ENCODE measurements at places on chromosomes 7 and 10.

DNA sequence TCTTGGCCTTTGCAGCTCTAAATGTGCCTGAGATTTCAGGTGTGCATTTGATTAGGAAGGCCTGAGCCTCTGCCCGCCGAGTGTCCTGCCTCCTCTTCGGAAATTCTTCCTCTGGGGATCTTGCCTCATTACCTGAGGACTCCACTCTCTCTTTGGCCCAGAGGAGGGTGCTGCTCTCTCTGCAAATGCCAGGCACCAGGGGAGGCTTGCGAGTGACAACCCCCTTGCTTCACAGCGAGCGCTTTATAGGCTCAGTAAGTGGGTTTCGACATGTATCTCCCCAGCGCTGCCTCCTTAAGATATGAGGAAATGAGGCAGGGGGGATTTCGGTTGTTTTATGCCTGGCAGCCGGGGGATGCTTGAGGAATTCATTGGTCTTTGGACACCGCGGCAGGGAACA lies 423.9 kb downstream of the GLRX3 start:
- no peak for DNase-seq

- no peak for DNase-seq
These were observed 42.9 kb downstream of the CD36 start for GRCh38 chr7:80681272-80681885.

DNA sequence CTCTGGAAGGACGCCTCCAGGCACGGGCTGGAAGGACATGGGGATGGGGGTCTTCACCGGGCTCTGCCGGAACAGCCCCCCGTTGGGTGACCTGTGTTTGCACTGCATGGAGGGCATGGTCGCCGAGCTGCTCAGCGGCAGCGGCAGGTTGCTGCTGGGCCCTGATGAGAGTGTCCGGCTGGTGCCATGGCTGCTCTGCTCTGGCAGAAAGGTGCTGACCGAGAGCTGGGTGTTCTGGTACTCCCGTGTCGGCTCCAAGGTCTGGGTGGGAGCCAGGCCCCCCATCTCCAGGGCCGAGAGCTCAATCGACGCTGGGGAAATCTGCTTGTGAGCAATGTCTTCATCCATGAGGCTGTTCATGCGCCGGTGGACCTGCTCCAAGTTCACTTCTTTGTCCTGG lies 764.3 kb downstream of the GRID1 start:
- no peak for DNase-seq

DNA sequence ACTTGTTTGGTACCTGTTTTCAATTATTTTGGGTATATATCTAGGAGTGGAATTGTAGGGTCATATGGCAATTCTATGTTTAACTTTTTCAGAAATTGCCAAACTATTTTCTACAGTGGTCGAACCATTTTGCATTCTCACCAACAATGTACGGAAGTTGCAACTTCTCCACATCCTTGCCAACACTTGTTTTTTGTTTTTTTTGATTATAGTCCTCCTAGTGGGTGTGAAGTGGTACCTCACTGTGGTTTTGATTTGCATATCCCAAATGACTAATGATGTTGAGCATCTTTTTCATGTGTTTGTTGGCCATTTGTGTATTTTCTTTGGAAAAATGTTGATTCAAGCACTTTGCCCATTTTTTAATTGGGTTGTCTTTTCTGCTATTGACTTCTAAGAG lies 122.1 kb downstream of the RPS24 start:
- no peak for DNase-seq

DNA sequence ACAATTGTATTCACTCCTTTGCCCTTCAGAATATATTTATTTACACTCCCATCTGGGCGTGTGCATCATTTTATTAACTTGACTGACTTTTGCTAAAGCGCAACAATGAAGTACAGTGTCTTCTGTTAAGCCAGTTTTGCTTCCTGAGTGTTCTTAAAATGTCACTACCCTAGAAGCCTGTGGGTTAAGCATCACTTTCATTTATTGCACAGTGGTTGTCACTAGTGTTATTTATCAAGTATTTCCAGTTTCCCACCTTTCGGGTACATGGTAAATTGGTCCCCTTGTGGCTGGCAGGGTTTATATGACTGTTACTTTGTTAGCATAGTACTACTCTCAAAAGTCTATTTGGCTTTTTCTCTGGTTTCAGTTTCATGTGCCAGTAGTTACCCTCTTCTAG lies 3.3 kb downstream of the HILPDA start:
- no peak for DNase-seq

- no peak for DNase-seq
These were observed 576 bp upstream of the CSGALNACT2 start for GRCh38 chr10:43137717-43138020.

GRCh38 chr7:76507723-76508406 lies 2.5 kb upstream of the UPK3B start:
- no peak for DNase-seq

DNA sequence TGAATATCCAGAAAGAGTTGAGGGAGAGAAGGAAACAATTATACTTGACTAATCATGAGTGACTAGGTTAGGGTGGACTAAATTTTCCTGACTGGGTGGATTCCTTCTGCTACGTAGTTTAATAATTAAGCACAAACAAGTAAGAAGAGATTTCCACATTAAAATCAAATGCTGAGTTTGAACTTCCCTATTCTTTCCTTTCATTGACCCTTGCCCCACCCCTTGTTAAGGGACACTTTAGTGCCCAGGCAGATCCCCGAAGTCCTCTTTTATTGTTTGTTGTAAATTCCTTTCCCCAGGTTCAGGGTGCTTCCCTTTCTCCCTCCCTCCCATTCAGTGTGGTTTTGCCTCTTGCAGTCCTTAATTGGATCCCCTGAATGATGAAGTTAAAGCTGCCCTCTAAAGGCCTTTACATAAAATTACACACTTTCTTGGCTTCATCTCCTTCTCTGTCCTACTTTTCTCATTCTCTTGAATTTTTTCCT lies 8.8 kb upstream of the SPAM1 start:
- no peak for DNase-seq

DNA sequence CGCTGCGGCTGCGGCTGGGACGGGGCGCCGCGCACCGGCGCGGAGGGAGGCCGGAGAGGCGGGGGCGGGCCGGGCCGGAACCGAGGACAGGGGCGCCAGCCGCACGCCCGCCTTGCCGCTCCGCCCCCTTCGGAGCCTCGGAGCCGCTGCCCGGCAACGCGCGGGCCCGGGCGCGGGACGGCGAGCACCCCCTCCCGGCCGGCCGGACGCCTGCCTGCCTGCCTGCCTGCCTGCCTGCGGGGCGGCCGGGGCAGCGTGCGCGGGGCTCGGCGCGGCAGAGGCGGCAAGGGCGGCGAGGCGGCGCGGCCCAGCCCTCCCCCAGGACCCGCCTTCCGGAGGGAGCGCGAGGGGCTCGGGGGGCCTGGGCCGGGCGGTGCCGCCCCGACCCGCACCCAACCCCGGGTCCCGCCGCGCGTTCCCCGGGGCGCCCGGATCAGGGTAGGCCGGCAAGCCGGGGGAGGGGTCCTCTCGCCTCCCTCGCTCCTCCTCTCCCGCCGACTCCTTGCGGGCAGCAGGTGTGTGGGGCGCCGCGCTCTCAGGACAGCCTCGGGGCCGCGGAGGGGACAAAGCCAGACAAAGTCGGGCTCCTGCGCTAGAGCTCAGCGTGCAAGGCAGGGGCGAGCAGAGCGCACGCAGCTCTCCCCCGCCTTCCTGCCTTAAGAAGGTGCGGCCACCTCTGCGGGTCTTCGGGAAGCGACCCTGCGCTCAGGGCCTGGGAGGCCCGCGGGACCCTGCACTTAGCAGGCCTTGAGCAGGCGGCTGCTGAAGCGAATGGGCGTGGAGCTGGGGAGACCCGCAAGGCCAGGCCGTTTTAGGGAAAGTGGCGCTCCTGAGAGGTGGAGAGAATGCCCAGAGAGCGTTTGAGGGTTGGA lies at the start of gene KIAA1549:
Gene KIAA1549 (minus strand): TSS at position 58 of the 872 bp plus-strand sequence. CDS start 120 bp downstream, outside the sequence.
- DNase-seq, result no peak

DNA sequence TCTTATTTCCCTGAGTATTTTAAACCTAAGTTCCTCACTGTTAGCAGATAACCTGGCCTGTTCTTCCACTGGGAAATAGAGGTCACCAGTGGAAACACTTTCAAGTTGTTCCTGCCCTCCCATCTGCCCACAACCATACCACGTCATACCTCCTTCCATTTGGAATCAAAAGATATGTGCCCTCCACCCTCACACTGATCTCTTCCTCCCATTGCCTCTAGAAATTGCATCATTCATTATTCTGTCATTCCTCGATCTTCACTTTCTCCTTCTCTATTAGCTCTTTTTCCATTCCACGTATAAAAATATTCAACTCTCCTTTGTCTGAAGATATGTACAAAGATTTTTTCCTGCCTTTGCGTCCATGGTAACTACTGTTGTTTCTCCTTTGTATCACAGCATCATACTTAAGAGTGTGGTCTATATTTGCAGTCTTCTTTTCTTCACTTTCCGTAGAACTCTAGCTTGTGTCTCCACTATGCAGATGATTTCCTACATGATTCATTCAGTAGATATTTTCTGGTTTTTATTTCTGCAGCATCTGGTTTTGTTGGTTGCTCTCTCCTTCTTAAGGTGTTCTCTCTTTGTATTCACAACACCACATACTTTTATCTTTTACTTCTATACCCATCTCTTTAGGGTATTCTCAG lies 312.3 kb downstream of the REEP3 start:
- DNase-seq, result no peak

DNA sequence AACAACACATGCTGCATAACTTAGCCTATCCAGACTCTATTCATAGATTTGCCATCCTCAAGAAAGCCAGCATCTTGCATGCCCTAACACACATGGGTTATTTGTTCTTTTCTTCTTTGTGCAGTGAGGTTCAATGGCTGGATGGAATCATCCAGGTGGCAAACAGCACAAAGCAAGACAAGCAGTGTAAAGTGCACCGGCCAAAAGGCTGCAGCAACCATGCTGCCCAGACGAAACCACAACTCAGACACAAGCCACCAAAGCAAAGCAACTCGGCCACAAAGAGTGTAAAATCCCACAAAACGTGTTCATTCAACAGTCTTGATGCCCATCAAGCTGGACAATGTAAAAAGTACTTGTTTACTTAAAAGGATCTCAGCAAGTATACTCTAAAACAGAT lies 76.9 kb downstream of the PIP4K2A start:
- no peak for DNase-seq

GRCh38 chr10:88008866-88009470 lies 145.5 kb downstream of the PTEN start:
- no peak for DNase-seq

DNA sequence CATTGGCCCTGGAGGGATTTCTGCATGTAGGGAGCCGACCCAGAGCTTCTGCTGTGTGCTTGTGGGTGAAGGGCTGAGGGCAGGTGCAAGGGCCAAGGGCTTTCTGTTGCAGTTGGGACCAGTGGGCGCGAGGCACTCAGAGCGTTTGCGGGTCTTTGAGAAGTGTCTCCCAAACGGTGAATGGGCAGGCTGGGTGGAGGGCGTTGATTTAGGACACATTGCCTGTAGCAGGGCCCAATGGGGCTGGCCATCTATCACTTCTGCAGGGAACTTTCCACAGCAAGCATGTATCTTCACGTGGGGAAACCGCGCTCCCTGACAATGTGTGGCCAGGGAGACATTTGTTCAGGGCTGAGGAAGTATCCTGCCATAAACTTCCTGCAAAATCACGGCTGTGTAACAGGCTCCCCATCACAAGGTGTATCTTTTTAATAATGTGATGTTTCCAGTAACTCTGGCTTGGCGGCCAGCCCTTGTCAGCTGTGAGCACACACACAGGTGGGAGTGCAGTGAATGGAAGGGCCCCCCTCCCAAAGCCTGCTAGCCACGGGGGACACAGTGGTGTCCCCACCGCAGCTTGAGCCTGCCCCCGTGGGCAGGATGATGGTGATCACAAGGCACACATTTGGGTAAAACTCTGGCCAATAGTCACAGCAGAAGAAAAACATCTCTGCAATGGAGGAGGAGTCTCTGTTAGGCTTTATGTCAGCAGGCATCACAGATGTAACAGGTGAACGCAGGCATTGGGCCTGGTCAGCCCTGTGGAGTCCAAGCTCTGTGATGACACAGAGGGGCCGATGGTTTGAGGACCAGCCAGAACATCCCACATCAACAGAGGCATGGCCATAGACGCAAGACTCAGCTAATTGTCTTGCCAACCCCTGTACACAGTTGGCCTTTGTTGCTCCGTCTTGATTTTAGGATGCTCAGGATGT lies 84.3 kb downstream of the GLRX3 start:
- no peak for DNase-seq

DNA sequence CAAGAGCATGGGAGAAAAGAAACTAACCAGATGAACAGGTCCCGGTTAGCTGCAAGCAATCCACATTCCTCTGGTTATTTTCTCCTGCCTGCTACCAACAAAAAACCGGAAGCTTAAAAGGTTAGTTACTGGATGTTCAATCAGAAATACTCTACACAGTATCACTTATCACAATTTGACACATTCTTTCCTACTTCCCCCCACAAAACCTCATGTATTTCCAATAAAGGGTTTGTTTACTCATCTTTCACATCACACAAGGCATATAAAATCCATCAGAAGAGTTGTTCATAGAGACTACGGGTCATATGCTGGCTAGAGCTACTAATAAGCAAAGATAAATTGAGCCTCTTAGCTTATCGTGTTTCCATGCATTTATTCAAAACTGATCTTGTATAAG lies 4.8 kb downstream of the SLC25A28 start:
- DNase-seq, result no peak

DNA sequence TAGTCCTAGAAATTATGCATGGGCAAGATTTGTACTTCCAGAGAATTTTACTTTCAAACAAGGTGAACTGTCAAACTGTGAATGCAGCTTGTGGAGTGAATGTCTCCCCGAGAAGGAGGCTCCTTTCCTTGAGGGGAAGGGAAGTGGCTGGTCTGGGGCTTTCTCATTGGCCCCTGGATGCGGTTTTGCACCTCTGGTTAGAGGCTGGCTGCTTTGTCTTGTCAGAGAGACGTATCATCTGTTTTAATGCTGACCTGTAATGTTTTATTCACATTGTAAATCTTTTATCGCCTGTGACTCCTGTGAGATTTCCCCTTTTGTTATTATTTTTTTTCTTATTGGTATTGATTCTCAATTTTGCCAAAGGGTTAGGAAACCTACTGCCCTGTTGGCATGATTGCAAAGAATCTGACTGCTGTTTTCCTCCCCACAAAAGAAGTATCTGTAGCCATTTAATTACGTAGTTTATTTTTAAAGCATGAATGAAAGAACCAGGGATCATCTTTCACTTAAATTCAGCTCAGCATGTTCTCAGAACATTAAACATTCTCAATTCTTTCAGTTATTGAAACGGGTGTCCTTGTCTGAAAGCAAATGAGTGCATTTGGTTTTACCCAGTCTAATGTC lies 238.3 kb upstream of the NFE2L3 start:
- no peak for DNase-seq

- no peak for DNase-seq
These were observed 134.5 kb downstream of the PPP1R3A start for GRCh38 chr7:113784316-113784715.

- no peak for DNase-seq
These were observed 41.1 kb downstream of the GNAI1 start for GRCh38 chr7:80175744-80176143.

GRCh38 chr7:80726666-80727065 lies 88.2 kb downstream of the CD36 start:
- no peak for DNase-seq

- no peak for DNase-seq
These were observed 204.3 kb downstream of the PLXNA4 start for GRCh38 chr7:132371948-132372347.

- no peak for DNase-seq
These were observed 23.3 kb downstream of the MYOF start for GRCh38 chr10:93458821-93459257.

All from NCI-H187 (cell line).